T-cell (primary cell): ENCODE measurements at places on chromosomes 7 and 10. TPM values are rescaled to one million over a fixed set of nuclear protein-coding genes. Genes with fewer than 3 reads are reported as not detected.

Gene SYCE1
- 0.79 TPM for total RNA-seq

Gene ZNF12
- 49.7 TPM for total RNA-seq

Gene TNS3
- total RNA-seq = 2.0 TPM

Gene EPO
- total RNA-seq = not detected

Gene CTTNBP2
- not detected for total RNA-seq

Gene MEST
- 3.1 TPM for total RNA-seq

Gene SPDYE11
- not detected for total RNA-seq

Gene COL26A1
- 0.09 TPM for total RNA-seq

Gene ZKSCAN1
- 94.0 TPM for total RNA-seq

Gene RBM20
- total RNA-seq = 2.2 TPM

DNA sequence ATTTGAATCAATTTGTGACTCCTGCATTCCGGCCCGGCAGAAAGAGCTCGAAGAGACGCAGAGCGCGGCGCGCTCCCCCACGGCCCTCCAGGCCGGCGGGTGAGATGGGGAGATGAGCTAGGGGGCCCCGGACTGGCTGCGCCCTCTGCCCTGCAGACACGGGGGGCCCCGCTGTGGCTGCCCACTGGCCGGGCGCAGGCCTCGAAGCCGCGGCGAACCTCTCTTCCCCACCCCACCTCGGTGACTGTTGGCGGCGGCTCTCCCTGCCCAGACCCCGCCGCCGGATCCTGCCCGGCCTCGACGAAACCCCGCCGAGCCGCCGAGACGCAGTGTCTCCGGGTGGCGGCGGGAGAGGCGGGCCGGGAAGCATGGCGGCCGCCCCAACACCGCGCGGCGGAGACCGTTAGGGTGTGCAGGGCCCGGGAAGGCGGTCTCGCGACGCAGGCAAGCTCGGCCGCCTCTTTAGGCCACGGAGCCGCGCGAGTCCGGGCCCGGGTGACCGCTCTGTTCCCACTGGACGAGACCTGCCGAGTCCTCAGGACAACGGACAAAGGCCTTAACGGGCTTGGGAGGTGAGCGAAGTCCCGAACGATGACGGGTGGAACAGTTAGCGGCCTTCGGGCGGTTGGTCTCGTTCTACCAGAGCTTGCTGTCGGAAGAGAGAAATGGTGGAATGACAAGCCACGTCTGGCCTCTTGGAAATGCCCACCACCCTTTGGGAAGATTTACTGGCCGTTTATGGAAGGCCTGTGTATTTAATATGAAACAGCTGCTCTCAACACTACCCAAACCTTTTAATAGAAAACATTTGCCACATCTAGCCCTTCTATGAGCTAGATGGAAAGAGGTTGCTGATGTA, 24.3 kb downstream of the NUP42 start:
- H3K36me3 ChIP-seq = peaks cover 7% of the 10 kb centered on the region
- DNase-seq = no peak
- H3K4me1 ChIP-seq = no peaks in the 10 kb centered on the region
- no peak overlapping the region for H3K27ac ChIP-seq
- H3K27me3 ChIP-seq = no peaks in the 10 kb centered on the region

DNA sequence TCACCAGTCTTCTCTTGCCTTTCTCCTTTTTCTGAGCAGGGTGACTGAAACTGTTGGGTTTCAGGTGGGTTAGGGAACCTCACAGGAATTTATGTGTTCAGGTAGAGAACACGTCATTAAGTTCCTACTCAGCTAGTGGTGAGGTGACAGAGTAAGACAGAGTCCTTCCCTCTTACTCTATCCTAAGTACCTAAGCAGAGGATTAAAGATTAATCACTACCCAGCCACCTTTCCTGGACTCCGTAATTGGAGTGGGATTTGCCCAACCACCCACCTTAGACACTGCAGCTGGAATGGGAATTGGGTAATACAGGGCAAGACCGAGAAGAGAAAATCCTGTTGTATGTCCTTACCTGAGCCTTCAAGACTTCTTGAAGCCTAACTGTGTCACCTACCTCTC, 158.1 kb downstream of the LRRC4 start:
- H3K4me3 ChIP-seq = no peak overlapping the region
- H3K36me3 ChIP-seq = no peaks in the 10 kb centered on the region
- H3K27me3 ChIP-seq = no peaks in the 10 kb centered on the region
- no peak overlapping the region for H3K27ac ChIP-seq
- no peak for DNase-seq

DNA sequence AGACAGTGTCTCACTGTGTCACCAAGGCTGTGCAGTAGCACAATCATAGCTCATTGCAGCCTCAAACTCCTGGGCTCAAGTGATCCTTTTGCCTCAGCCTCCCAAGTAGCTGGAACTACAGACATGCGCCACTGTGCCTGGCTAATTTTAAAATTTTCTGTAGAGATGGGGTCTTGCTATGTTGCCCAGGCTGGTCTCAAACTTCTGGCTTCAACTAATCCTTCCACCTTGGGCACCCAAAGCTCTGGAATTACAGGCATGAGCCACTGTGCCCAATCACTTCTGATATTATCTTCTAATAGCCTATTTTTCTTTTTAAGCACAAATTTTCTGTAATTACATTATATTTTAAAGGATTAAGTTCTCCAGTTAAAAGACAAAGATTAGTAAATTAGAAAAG, 42.6 kb upstream of the ZC3HAV1 start:
- no peak overlapping the region for H3K4me3 ChIP-seq
- no peak overlapping the region for H3K27ac ChIP-seq
- no peaks in the 10 kb centered on the region for H3K36me3 ChIP-seq

- no peak overlapping the region for H3K27ac ChIP-seq
- no peaks in the 10 kb centered on the region for H3K36me3 ChIP-seq
- H3K27me3 ChIP-seq = no peaks in the 10 kb centered on the region
- no peaks in the 10 kb centered on the region for H3K4me1 ChIP-seq
- no peak overlapping the region for H3K4me3 ChIP-seq
These were observed 50.6 kb upstream of the TES start for GRCh38 chr7:116159711-116160110.

GRCh38 chr10:2834214-2834613, 233.1 kb upstream of the PFKP start:
- H3K27ac ChIP-seq = no peak overlapping the region
- H3K27me3 ChIP-seq = peaks cover 24% of the 10 kb centered on the region
- no peaks in the 10 kb centered on the region for H3K4me1 ChIP-seq
- no peak overlapping the region for H3K4me3 ChIP-seq
- no peaks in the 10 kb centered on the region for H3K36me3 ChIP-seq

- no peak overlapping the region for H3K4me3 ChIP-seq
- no peak for DNase-seq
- H3K27ac ChIP-seq = no peak overlapping the region
- no peaks in the 10 kb centered on the region for H3K36me3 ChIP-seq
These were observed 192.1 kb downstream of the WDR11 start for GRCh38 chr10:121043124-121043849.

DNA sequence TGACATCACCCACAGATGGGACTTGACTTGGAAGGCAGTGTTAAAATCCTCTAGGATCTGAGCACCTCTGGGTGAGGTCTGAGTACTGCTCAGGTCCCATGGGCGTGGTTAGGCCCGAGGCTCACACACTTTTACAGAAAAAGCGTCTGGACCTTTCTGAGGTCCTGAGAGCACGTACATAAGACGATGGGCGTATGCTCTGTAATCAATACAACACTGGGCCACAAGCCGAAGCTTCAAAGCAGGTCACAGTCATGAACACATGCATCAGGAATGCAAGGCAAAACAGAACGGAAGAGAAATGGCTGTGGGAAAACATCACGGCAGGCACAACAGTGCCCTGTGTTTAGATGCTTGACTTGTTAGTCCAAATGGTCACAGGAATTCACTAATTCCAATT, 112.2 kb downstream of the LARP4B start:
- H3K4me1 ChIP-seq = no peaks in the 10 kb centered on the region
- H3K36me3 ChIP-seq = peaks cover 34% of the 10 kb centered on the region
- H3K27ac ChIP-seq = no peak overlapping the region
- H3K4me3 ChIP-seq = no peak overlapping the region
- no peaks in the 10 kb centered on the region for H3K27me3 ChIP-seq
- no peak for DNase-seq

DNA sequence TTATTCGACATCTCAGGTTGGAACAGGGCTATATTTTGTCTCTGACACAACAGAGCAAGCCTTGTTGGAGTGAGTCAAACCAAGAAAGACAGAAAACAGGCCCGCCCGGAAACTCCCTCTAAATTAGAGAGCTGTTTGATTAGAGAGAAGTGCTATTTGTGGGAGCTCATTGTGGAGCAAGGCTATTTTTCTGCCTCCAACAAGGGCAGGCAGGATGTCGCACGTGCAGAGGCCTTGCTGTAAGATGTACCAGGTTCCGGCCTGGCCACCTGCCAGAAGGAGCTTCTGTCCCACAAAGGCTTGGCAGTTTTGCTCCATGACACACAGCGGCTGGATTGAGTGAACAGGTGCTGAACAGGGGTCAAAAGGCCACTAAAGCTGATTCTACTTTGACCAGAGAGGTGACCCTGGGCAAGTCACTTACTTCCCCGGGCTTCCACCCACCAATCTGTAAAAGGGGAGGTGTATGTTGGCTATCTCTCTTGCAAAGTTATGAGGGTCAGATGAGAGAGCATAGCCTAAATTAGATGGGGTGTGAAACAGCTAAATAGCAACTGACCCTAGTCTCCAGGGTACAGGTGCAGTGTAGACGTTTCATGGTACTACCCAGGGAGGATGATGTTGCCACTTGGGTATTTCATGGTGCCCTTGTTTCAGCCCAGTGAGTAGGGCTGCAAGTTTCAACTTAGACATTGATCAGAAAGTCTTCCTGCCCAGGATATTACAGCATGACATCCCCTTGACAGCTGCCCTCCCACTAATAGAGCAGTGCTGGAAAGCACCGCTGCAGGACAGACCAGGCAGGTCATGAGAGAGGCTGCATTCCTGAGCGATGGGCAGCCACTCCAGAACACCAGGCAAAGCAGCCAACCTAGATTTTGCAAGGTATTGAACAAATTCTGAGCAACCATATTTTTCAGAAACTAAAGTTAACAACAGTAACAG, 62.0 kb downstream of the VSTM4 start:
- H3K27ac ChIP-seq = no peak overlapping the region
- no peaks in the 10 kb centered on the region for H3K36me3 ChIP-seq
- no peaks in the 10 kb centered on the region for H3K27me3 ChIP-seq
- no peak for DNase-seq
- H3K4me3 ChIP-seq = no peak overlapping the region
